ENCODE measurements at places on chromosomes 2 and 18.
A peak's percentile ranks its signal among the peaks of the same experiment; 100 is the strongest.

- DNase-seq, result peak; percentile 50
Observed at GRCh38 chr2:181458871-181459270, 1.7 kb downstream of the ITGA4 start.

GRCh38 chr2:26585100-26585499 lies 56.1 kb downstream of the CIB4 start:
- DNase-seq, result no peak

DNA sequence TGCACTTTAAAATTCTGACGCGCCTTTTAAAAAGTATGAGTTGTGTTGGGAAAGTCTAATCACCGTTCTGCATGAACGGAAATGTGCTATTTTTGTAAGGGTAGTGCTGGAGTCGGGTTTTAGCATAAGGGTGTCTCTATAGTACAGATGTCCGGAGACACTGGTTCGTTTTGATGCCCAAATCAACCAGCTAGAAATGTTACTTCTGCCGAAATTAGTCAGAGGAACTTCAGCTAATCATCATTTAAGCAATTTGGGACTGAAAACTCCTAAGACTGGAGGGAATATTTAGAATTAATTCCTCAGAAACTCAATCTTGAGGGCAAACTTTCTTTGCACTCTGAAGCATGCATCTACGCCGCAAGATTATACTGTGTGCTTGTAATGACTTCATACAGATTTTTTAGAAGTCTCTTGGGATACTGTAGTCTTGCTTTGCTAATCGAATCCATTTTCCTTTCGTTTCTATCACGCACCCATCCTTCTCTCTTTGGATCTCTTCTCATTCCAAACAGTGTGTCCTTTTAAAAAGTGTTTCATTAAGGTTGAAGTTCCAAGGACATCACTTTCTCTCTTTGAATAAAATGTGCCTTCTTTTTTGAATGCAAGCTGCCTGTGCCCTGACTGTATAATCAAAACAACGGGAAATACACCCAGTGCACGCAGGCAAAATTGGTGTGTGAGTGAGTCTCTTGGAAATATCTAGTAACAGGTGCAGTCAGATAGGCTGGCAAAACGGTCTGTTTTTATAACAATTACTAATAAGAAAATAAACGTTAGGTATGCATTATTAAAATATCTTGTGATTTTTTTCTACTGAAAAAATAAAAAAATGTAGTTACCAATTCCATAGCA lies 270.9 kb upstream of the TCF4 start:
- DNase-seq, result no peak

DNA sequence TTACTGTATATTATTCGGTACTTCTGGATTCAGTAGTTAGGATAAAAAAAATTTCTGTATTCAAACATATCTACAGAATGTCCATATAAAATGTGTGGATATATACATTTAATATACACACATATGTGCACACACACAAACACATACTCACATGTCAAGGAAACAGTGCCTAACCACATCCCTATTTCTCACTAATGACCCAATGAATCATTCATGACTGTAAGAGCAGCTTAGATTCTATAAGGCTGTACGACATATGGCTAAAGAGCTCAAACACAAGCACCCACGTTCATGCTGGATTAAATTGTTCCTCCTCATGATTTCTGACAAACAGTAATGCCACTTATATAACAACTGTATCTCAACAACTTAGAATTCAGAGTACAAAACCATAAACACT lies 457.3 kb downstream of the ADCYAP1 start:
- peak; percentile 1 for DNase-seq

DNA sequence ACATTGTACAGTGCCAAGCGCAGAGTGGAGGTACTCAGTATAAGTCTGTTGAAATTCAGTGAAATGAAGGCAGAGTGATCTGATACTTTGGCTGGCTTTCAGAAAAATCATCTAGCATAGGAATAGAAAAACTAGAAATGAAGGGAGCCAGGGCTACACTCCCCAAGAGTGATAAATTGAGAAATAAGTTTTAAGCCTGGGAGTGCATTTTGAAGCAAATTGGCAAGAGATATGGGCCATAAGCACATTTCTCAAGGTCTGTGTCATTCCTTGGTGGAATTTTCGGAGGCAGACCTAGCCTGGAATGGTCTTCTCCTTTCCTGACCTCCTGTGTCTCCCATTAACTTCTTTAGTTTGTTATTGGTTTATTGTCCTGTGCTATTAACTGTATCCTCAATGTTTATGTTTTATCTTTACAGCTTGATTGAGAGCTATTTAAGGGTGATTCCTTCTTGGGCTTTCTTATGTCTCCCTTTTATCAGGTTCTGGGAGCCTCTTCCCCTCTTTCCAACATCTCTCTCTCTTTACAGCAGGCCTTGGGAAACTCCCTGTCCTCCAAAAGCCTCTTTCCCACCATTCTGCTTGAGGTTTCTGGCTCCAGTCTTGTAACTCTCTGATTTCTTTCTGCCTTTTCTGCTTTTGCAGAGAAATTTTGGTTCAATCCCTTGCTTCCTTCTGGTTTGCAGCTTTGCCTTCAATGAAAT lies 649.5 kb downstream of the SLC4A3 start:
- no peak for DNase-seq

- no peak for DNase-seq
Observed at GRCh38 chr2:74028290-74028689, 43.6 kb downstream of the TET3 start.

GRCh38 chr2:217392930-217393584 lies 533.2 kb upstream of the TNP1 start:
- DNase-seq, result no peak

DNA sequence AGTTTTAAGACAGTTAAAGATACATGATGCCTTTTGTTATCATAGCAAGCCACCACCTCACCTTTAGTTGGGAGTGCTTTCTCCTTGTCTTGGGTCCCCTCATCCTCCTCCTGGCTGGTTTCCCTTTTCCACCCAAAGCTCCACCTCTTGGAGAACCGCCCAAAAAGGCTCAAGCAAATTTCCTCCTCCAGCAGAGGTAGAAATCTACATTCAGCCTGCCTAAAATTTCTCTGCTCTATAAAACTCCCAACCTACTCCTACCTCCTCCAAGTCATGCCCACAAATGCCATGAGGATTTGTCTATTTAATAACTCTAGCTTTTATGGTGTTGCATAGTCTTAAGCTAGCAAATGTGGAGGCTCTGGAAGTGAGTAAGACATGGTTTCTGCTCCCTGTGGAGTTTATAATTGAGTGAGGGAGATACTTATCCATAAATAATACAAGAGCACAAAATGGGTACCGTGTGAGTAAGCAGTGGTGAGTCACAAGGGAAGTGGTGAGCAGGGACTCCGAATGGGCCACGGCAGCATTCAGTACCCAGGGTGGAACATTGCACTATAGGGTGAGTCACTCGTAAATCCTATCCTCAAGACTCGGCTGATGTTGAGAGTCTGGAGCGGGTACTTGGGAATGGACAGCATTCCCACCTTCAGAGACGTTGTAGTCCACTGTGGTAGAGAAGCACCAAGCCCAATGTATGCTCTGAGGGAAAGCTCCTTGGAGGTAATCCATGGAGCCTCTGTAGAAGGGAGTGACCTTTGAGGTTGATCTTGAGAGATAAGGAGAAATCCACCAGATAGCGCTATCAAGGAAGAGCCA lies 146.3 kb downstream of the RTN4 start:
- peak; percentile 98 for DNase-seq

GRCh38 chr2:127330753-127331152 lies 36.8 kb upstream of the ERCC3 start:
- no peak for DNase-seq

DNA sequence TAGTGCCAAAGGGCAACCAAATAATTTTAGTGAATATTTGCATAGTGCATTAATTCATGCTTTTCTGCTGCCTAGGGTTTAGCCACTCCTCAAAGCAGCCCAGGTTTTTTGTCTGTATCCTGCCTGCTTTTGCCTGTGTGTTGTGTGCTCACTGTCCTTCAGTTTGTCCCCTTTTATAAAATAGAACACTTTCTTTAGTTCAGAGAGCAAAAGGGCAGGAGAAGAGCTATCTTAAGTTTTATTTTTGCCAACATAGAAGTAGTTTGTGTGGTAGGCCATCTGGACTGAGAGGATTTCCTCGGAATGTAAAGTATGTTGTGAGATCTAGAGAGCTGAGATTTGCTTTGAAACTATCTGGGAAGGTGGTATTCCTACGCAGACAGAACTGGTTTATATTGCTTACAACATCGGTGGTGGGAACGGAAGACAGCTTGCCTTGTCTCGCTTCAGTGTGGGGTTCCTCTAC lies 64.9 kb downstream of the EML4 start:
- DNase-seq, result no peak

- DNase-seq, result no peak
Observed at GRCh38 chr18:12346240-12346565, 30.8 kb downstream of the AFG3L2 start.

- peak; percentile 22 for DNase-seq
Observed at GRCh38 chr2:179574061-179574519, 287.3 kb downstream of the ZNF385B start.

DNA sequence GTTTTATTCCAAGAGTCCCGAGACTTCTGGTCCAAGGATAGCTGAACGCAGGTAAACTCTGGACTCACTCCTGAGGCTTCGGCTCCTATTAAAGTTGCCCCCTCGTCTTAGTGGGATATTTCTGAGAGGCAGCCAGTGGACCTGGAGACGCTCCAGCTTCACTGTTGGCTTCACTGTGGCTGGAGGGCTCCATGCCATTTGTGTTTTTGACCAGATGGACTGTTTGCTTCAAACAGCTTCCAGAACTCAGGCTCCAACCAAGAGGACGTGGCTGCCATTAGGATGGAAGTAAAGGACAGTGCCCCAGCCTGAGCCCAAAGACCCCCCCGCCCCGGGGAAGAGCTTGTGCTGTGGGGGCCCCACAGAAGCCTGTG lies 94.4 kb upstream of the LDAH start:
- DNase-seq, result no peak

GRCh38 chr2:162123806-162124758 lies 28.0 kb downstream of the GCG start:
- DNase-seq, result peak; percentile 62

GRCh38 chr2:222703886-222704285 lies 32.4 kb downstream of the MOGAT1 start:
- no peak for DNase-seq

DNA sequence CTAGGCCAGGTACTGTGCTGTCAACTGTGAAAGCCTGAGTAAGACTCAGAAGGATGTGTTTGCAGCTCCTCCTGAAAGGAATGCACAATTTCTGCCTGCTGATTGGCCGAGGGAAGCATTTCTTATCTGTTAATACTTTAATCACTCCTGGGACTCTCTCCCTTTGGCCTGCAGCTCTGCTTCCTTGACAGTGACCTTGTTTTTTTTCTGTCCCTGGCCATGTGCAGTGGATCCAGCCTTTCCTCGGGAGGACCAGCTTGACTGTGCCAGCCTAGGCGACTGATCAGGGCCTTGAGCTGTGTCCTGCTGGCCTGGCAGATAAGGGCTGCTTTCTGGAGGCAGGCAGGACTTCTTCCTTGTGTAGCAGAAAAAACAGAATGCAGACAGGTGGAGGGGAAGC lies 10.0 kb downstream of the RNF144A start:
- no peak for DNase-seq

GRCh38 chr2:60934165-60934722 lies 52.9 kb downstream of the REL start:
- no peak for DNase-seq

- peak; percentile 77 for DNase-seq
Observed at GRCh38 chr2:134384131-134384530, 130.3 kb downstream of the MGAT5 start.

- DNase-seq, result no peak
Observed at GRCh38 chr2:234629596-234629995, 132.7 kb upstream of the ARL4C start.

- no peak for DNase-seq
Observed at GRCh38 chr2:8096484-8096883, 585.4 kb upstream of the ID2 start.

DNA sequence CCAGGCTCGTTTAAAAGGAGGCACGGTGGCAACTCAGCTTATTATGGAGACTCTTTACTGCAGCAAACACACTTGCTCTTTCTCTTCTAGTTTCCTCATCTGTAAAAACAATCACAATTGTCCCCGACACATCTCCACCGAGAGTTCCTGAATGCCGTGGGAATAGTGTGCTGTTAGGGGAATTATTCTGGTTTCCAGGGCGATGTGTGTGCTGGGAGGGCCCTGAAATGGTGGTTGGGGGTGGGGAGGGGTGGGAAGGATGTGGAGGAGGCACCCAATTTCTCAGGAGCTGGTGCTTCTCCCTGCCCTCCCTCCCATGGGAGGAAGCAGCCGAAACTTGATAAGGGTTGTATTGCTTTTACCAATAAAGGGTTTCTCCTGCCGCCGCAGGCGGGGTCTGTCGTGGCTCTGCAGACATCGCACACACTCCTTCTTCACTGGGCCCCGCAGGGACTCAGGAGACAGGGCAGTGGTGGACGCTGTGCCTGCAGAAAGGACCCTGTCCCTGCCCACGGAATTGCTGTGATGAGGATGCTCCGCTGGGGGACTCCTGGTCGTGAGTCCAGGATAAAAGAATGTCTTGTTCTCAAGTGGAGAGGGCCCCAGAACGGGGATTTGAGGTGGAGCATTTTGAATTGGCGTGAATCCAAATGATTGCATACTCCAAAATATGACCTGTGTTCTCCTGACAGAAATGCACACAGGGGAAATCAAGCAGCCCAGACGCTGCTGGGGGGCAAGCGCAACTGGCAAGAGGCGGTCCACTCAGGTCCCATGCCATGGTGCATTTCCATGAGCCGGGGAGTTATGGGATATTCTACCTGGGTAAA lies 119.2 kb downstream of the ACKR3 start:
- DNase-seq, result no peak

GRCh38 chr18:39057423-39058064 lies 1491.9 kb upstream of the CELF4 start:
- peak; percentile 90 for DNase-seq

- DNase-seq, result peak; percentile 48
Observed at GRCh38 chr2:76270096-76270710, 559.5 kb upstream of the GCFC2 start.

- no peak for DNase-seq
Observed at GRCh38 chr18:54824761-54825160, 3.5 kb upstream of the RAB27B start.

GRCh38 chr2:199282309-199282708 lies 175.4 kb downstream of the SATB2 start:
- DNase-seq, result no peak

DNA sequence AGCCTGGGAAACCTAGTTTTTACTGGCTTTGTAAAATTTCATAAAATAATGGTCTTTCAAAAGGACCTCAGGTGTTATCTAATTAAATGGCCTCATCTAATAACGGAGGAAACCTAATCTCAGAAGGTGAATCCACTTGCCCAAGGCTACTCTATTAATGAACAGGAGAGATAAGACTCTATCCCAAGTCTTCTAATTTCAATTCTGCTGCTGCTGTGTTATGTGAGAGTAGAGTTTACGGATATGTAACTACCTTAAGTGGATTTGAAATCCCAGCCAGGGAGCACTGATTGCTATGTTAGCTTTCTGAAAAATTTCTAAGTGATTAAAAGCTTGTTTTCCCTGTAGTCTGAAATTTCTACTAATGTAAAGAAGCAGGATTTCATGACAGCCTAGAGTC lies 17.2 kb upstream of the ADCY3 start:
- DNase-seq, result no peak

- DNase-seq, result no peak
Observed at GRCh38 chr2:212357606-212358005, 181.0 kb downstream of the ERBB4 start.

All from bronchial epithelial cell (primary cell).